Central memory CD8-positive, alpha-beta T cell (primary cell): ENCODE measurements at places on chromosomes 12 and 14.

DNA sequence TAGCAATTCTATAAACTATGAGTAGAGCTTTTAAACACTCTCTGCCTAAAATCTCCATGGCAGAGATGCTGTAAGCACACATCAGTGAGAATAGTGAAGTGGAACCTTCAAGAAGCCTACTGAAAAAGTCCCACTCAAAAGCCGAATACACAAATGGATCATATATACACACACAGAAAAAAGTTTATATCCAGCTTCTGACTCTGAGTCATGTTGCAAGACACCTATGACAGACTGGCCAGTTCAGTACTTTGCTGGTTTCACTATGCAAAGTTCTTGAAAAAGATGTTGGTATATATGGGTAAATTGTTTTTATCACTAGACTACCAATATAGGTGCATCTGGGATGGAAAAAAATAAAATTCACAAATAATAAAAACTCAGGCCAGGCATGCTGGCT, 126.1 kb downstream of the KCNK10 start:
- no peak for DNase-seq
- peaks cover 1% of the 10 kb centered on the region for H3K36me3 ChIP-seq
- peaks cover 70% of the 10 kb centered on the region for H3K27me3 ChIP-seq
- H3K4me1 ChIP-seq = no peaks in the 10 kb centered on the region

GRCh38 chr14:78367355-78367754, 197.2 kb downstream of the NRXN3 start:
- H3K4me1 ChIP-seq = no peaks in the 10 kb centered on the region
- no peak overlapping the region for H3K4me3 ChIP-seq
- no peak for DNase-seq

- no peaks in the 10 kb centered on the region for H3K36me3 ChIP-seq
- H3K27me3 ChIP-seq = no peaks in the 10 kb centered on the region
- H3K27ac ChIP-seq = no peak overlapping the region
- no peak overlapping the region for H3K4me3 ChIP-seq
- DNase-seq = no peak
These were observed 243.1 kb upstream of the FOXN3 start for GRCh38 chr14:89660166-89660565.

- no peaks in the 10 kb centered on the region for H3K36me3 ChIP-seq
- no peak overlapping the region for H3K4me3 ChIP-seq
- DNase-seq = no peak
These were observed 67.3 kb upstream of the TSPAN11 start for GRCh38 chr12:30859226-30859625.

DNA sequence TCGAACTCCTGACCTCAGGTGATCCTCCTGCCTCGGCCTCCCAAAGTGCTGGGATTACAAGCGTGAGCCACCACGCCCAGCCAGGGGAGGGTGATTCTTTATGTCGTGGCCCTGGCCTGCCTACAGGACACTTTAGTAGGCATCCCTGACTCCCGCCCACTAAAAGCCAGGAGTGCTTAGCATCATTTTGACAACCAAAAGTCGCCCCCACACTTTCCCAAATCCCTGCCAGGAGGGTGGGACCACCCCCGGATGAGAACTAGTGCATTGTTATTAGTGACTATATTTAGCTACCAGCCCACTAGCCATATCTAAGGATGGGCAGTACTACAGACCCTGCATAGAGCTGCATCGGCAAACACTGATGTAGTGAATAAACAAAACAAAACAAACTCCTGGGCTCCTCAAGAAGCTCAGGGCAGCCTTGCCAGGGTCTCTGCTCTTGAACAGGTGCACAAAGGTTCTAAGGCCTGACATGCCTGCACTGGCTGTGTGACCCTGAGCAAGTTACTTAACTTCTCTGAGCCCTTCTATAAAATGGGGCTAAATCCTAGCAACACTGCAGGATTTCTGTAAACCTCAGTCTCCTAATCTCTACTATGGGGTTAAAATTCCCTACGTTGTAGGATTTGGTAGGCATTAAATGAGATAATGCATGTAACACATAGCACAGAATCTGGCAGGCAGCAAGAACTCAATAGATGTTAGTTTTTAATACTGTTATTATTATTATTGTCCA, 2.2 kb downstream of the CAMKK2 start:
- H3K36me3 ChIP-seq = peaks cover 6% of the 10 kb centered on the region
- H3K4me1 ChIP-seq = peaks cover 20% of the 10 kb centered on the region
- no peak overlapping the region for H3K27ac ChIP-seq
- no peaks in the 10 kb centered on the region for H3K27me3 ChIP-seq
- DNase-seq = no peak

DNA sequence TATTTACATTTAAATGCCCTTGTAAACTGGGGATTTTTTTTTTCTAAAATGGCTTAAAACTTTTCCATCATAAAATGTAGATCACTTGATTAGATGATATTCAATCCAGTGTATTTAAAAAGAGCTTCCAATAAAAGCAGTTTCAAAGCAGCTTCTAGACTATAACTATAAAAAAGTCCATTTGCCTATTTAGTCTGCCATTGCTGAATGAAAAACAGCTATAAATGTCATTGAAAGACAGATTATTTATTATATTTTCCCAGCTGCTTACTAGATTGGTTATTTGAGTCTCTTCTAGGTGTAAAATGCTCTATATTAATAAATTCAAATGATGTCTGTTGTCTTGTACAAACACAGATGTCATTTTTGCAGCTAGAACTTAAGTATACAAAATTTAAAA, 414.8 kb downstream of the RMST start:
- no peaks in the 10 kb centered on the region for H3K36me3 ChIP-seq
- no peaks in the 10 kb centered on the region for H3K27me3 ChIP-seq
- H3K27ac ChIP-seq = no peak overlapping the region
- H3K4me1 ChIP-seq = no peaks in the 10 kb centered on the region
- H3K4me3 ChIP-seq = no peak overlapping the region

GRCh38 chr14:61325166-61325565, 3.8 kb downstream of the PRKCH start:
- H3K4me3 ChIP-seq = no peak overlapping the region
- peaks cover 56% of the 10 kb centered on the region for H3K36me3 ChIP-seq
- H3K4me1 ChIP-seq = peaks cover 62% of the 10 kb centered on the region
- no peaks in the 10 kb centered on the region for H3K27me3 ChIP-seq
- no peak for DNase-seq

DNA sequence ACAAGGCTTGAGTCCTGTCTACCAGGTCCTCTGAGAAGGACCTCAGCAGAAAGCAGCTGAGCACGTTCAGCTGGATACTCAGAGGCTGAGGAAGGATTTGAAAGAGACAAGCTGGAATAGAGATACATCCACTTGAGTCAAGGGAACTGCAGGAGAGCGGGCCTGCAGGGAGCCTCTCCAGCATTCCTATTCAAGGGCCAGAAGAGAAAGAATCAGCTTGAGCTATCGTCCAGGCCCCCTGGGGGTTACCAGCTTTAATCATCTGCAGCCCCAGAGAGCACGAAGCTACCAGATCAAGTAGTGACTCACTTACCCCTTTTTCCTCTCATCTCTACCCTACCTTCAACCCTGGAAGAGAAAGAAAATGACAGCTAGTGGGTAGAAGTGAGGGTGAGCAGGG, 80.9 kb downstream of the NDUFA12 start:
- H3K27ac ChIP-seq = no peak overlapping the region
- no peaks in the 10 kb centered on the region for H3K27me3 ChIP-seq
- no peak overlapping the region for H3K4me3 ChIP-seq
- DNase-seq = no peak
- H3K4me1 ChIP-seq = no peaks in the 10 kb centered on the region

DNA sequence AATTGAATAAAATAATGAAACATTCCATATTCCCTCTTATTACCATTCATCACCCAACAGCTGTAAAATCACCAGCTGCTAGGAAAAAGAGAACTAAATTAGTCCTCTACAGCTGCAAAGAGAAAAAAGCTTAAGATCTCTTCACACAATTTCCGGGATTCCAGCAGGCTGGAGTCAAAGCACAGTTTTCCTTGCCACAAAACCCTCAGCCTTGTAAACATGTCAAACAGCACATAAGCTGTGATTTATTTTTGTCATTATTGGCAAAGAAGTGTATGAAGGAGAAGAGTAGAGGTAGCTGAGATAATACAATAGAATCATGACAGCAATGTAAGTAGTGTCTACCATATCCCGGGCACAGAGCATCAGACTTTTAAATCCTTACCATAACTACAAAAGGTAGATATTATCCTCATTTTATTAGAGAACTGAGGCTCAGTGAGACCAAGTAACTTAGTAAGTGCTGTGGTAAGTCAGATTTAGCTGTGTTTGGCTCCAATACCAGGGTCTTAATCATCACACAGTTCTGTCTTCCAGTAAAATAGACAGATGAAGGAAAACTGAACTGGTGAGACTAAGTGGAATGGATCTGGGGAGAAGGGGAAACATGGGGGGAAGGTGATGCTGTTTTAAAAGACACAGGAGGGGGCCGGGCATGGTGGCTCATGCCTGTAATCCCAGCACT, 57.3 kb downstream of the NTN4 start:
- no peaks in the 10 kb centered on the region for H3K4me1 ChIP-seq
- H3K4me3 ChIP-seq = no peak overlapping the region

GRCh38 chr12:76190299-76190698, 105.8 kb upstream of the NAP1L1 start:
- DNase-seq = no peak
- no peaks in the 10 kb centered on the region for H3K36me3 ChIP-seq
- no peak overlapping the region for H3K27ac ChIP-seq
- no peak overlapping the region for H3K4me3 ChIP-seq
- H3K27me3 ChIP-seq = peaks cover 28% of the 10 kb centered on the region
- H3K4me1 ChIP-seq = no peaks in the 10 kb centered on the region

DNA sequence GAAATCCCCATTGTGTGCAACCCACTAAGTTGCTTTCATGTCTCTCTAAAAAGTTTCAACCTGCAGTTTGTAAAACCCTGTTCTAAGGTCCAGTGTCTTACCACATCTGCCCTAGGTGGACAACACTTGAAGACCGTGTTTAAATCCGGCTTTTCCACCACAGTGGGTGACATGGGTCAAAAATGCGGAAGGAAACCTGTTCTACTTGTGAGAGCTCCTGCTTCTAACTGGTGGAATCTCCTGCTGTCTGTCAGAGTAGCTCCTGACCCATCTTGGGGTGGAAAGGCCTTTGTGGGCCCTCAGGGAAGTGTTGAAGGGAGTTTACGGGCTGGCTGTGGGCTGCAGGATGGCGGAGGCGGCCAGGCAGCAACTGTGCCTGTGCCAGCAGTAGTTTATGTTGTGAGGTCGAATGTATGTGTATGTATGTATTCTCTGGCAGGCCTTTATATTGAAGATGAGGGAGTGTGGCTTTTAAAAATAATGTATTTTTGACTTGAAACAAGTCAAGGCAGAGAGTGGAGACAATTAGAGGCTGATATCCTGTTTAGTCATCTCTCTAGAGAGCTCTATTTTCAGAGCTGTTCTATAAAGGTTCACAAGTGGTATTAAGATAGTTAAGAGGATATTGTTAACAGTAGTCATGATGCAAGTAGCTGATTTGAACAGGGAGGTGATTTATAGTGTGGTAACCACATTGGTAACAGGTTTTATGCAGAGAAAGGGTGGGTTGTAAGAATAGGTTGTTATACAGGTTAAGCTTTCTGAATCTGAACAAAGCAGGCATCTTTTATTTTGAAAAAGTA, 67.0 kb downstream of the PRKCH start:
- DNase-seq = no peak
- H3K4me3 ChIP-seq = no peak overlapping the region
- no peaks in the 10 kb centered on the region for H3K27me3 ChIP-seq
- H3K4me1 ChIP-seq = no peaks in the 10 kb centered on the region

DNA sequence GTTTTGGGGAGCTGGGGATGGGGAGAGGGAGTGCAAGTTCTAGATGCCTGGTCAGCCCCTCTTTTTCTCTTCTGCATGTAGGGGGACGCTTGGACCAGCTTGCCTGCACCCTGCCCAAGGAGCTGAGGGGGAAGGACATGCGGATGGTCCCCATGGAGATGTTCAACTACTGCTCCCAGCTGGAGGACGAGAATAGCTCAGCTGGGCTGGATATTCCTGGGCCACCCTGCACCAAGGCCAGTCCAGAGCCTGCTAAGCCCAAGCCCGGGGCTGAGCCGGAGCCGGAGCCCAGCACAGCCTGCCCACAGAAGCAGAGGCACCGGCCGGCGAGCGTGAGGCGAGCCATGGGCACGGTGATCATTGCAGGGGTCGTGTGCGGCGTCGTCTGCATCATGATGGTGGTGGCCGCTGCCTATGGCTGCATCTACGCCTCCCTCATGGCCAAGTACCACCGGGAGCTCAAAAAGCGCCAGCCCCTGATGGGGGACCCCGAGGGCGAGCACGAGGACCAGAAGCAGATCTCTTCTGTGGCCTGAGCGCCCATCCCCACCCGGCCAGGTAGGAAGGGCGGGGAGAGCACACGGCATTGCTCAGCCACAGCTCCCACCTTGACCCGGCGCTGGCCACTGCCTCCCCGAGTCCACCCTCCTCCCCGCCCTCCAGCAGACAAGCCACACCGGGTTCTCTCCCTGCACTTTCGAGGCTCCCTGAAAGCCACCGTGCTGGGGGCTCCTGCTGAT, 14.0 kb downstream of the LRTM2 start:
- H3K27me3 ChIP-seq = peaks cover 51% of the 10 kb centered on the region
- H3K36me3 ChIP-seq = peaks cover 2% of the 10 kb centered on the region
- no peak for DNase-seq
- no peaks in the 10 kb centered on the region for H3K4me1 ChIP-seq

GRCh38 chr12:127125607-127126259, 1141.2 kb upstream of the TMEM132C start:
- no peak overlapping the region for H3K4me3 ChIP-seq
- peaks cover 29% of the 10 kb centered on the region for H3K27me3 ChIP-seq
- H3K36me3 ChIP-seq = no peaks in the 10 kb centered on the region
- no peak for DNase-seq

GRCh38 chr12:273382-273781, 10.7 kb upstream of the SLC6A13 start:
- no peak overlapping the region for H3K4me3 ChIP-seq
- H3K36me3 ChIP-seq = no peaks in the 10 kb centered on the region
- H3K27ac ChIP-seq = no peak overlapping the region
- no peak for DNase-seq
- no peaks in the 10 kb centered on the region for H3K27me3 ChIP-seq

DNA sequence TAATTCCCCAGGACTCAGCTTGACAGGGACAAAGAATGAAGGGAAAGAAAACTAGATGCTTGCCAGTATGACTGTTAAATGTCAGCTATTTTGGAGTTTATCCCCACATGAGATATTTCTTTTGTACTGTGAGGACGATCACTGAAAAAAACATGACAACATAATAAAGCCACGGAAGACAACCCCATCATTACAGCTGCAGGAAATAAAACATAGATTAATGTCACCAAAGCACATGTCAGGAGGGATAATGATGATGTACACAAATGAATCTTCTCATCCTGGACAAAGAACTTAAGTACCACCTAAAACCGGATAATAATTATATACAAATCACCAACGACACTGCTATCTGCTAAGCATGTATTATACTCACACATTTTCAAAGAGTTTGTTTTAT, 84.6 kb upstream of the GRIP1 start:
- H3K27me3 ChIP-seq = peaks cover 14% of the 10 kb centered on the region
- H3K4me1 ChIP-seq = peaks cover 16% of the 10 kb centered on the region
- no peak for DNase-seq
- no peaks in the 10 kb centered on the region for H3K36me3 ChIP-seq
- no peak overlapping the region for H3K4me3 ChIP-seq

- peaks cover 48% of the 10 kb centered on the region for H3K4me1 ChIP-seq
- H3K4me3 ChIP-seq = peak overlapping the region; percentile 92
- peaks cover 28% of the 10 kb centered on the region for H3K36me3 ChIP-seq
- peak overlapping the region; percentile 97 for H3K27ac ChIP-seq
These were observed 682 bp downstream of the CREBL2 start for GRCh38 chr12:12612358-12612757.

- no peak overlapping the region for H3K4me3 ChIP-seq
- H3K36me3 ChIP-seq = no peaks in the 10 kb centered on the region
- no peak for DNase-seq
- no peak overlapping the region for H3K27ac ChIP-seq
- H3K27me3 ChIP-seq = no peaks in the 10 kb centered on the region
These were observed 17.1 kb downstream of the PAPLN start for GRCh38 chr14:73254247-73255004.
